ENCODE measurements at places on chromosomes 7 and 10. TPM values are rescaled to one million over a fixed set of nuclear protein-coding genes. Genes with fewer than 3 reads are reported as not detected.

GRCh38 chr10:122285506-122286444 is 14.7 kb downstream of the BTBD16 start:
- no peak for DNase-seq

GRCh38 chr10:43892062-43892770 is 243.5 kb upstream of the ZNF32 start:
- DNase-seq: no peak

DNA sequence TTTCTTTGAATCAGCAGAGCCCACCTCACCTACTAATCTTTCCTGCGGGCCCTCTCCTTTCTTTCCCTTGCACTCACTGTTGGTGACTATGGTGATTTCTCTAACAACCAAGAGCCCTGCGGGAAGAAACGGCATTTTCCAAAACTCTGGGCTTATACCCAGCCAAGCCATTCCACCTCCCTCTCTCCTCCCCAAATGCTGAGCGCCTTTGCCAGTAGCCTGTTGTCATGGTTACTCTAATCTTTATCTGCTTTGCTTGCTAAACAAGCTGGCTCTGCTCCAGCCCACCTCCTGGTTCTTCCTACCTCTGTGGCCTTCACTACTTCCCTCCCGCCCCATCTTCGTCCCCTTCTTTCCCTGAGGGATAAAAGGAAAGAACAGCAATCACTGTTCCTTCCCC is 86.7 kb downstream of the DGKI start:
- no peak for DNase-seq

DNA sequence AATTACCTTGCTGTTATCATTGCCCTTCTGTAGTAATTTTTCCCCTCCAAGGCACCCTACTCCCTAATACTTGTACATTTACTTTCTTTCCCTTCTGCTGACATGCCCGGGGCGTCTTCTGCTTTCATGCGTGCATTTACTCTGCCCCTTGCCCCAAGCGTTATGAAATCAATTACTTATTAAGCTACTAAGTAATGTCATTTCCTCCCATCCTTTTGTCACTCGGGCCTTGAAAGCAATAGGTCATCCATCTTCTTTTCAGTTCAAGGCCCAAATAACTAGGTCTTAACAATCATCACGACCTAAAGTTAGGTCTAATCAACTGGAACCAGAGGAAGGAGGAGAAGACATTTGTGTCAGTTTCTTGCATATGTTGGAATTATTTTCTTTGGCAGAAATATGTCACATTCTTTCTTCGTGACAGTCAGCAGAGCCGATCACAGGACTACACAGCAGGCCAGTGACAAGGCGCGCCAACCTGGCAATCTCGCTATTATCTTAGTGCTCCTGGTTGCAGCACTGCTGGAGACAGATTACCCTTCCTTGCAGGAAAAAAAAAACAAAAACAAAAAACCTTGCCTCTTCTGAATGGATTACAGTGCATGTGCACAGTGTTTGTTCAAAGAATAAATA is 179.2 kb downstream of the RELN start:
- no peak for DNase-seq

GRCh38 chr10:63337455-63338251 is 128.1 kb downstream of the JMJD1C start:
- no peak for DNase-seq

Gene AEBP1
- not detected for total RNA-seq

DNA sequence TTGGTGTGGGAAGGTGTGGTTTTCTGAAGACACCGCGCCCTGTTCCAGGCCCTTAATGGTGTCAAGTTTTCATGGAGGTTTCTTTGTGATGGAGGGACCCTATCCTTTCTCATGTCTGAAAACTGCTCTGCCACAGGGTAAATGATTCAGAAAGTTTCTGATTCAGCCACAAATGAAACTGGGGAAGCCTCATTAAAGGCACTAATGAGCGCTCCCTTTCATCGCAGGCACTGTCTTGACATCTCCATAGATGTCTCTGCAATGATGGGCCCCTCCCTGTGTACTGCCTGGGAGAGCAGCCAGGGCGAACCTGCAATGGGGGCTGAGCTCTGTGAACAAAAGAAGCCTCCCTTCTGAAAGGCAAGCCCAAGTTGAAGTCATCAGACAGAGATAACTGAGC is 355.3 kb downstream of the PRPF18 start:
- DNase-seq: no peak

Gene SLC39A12
- total RNA-seq: not detected

Gene CPED1
- total RNA-seq: 14.8 TPM

Gene SDK1
- total RNA-seq: 1.1 TPM

Gene LRRC4
- total RNA-seq: not detected

DNA sequence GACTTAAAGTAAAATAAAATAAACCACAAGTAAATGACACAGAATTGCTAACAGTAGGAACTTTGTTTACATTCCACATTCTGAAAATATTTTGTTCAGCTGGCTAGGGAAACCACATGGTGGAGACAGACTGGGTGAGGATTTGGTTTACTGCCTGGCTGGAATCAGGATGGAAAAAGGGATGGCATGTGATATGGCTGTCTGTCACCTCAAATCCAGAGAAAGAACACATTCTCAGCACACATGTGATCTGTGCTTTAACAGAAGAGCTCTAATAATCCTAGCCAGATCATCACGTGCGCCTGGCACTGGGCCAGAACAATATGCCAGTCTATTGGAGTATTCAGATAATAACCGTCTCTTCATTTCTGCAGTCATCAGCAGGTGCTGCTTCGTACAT is 90.9 kb upstream of the PIP4K2A start:
- no peak for DNase-seq

Gene PNLIP
- total RNA-seq: not detected

Gene C10orf95
- total RNA-seq: 0.37 TPM

DNA sequence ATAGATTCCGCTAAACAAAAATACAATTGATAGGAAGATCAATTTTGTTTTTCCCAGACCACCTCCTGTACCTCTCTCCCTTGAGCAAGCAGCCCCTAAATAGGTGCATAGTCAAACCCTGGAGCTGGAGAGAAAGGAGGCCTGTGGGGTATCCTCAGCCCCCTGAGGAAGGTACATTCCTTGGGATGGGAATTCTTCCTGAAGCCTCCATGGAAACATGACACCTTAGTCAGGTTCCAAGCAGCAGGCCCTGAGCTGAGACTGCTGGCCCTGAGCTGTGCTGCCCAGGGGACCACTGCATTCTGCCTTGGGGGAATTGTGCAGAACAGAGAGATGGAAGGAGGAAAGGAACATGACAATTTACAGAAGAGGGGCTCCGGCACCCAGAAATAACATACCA is 7.4 kb downstream of the HNRNPF start:
- no peak for DNase-seq

Gene IGF2BP3
- total RNA-seq: 78.9 TPM

GRCh38 chr10:126638542-126638941 is 32.0 kb downstream of the C10orf90 start:
- DNase-seq: no peak

Gene TMEM178B
- total RNA-seq: 10.9 TPM

DNA sequence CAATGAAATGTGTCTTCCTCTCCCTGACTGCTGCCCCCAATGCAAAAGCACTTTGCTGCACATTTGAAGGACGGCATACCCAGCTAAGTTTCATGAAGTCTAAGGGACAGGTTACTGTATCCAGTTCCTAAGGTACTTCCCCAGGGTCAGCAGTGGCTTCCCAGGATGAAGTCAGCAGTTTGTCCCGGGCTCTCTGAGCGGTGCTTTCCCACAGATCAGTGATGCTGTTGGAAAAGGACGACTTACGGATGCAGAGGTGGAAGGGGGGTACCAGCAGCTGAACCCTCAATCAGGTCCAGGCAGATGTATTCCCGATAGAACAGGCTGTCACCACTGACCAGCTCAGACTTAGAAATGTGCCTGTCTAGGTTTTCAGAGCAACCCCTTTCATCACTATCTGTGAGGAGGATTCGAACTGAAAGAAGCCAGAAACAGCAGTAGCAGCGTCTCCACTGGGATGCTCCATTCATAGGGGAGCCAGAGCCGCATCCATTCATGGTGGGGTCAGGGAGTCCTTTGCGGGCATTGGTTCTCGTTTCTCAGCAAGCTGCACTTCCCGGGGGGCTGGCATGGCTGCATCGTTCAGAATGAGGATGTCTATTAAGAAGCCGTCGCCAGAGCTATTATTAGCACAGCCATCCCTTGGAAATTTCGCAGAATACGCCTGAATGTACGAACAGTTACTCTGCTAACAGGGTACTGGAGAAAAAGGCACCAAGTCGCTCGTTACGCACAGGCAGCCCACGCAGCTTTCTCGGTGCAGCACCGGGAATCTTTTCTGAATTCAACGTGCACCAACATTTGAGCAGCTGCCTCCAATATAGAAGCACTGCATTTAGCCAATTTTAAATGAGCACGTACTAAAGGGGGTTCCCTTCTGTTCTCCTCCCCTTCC is 303.7 kb downstream of the PRPF18 start:
- no peak for DNase-seq

Gene UCN3
- not detected for total RNA-seq

Gene FKBP6
- not detected for total RNA-seq

GRCh38 chr7:12771378-12771877 is 84.0 kb downstream of the ARL4A start:
- no peak for DNase-seq

GRCh38 chr7:47145186-47145725 is 436.7 kb downstream of the TNS3 start:
- DNase-seq: no peak

GRCh38 chr10:110556969-110557601 is 10.4 kb upstream of the SMC3 start:
- peak; percentile 59 for DNase-seq

GRCh38 chr7:143263266-143264195 is at the start of gene GSTK1:
GSTK1 (plus strand) TSS chr7:143263441; CDS start chr7:143263514, 73 bp downstream.
- DNase-seq: peak; percentile 62

DNA sequence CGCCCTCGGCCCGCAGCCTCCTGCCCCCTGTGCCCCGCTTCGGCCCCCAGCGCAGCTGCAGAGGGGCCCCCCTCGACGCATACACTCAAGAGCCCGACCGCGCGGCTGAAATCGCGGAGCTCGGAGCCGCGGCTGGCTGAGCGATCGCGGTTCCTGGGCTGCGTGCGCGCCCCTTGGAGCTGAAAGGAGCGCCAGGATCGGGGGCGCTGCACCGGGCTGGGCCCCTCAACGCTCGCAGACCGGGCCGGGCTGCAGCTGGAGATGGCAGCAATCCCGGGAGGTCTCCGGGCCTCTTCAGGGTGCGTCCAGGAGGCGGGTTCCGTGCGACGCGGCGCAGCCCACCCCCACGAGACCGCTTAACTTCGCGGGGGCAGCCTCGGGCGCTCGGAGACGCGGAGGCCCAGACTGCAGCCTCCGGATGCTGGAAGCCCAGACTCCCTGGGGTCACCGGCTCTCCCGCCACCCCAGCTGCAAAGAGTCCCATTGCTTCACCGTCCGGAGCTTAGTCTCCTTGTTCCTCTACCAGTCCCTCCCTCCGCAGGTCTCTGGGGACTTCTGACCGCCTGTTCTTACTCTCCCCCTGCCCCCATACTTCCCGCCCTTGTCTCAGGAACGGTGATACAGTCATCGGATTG is 73.0 kb upstream of the LRRC4 start:
- no peak for DNase-seq

Gene SERPINE1
- total RNA-seq: 11.9 TPM

DNA sequence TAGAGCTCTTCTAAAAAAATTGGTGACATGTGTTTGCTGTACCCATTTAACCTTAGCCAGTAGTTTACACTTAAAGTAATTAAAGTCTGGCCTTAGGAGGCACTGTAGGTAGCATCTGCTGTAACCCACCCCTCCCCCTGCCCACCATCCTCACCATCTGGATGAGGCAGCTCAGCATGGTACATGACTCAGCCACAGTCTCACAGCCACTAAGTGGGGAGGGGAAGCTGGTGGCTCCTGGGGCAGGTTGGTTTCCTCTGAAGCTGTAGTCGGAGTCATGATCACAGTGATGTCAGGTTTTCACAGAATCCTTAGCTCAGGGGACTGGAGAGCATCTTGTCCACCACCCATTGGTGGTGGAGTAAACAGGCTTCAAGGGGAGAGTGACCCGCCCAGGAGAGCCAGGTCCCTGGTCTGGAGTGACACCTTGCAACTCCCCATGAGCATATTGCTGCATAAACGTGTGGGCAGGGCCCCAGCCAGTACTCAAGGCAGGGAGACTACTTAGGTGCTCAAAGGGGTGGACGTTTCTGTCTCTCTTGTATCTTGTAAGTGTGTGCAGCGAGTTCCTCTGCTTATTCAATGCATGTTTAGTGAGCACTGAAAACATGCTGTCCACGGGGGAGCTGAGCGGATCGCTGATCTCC is 125.9 kb downstream of the GRK5 start:
- no peak for DNase-seq

Gene PLCE1
- 0.32 TPM for total RNA-seq

DNA sequence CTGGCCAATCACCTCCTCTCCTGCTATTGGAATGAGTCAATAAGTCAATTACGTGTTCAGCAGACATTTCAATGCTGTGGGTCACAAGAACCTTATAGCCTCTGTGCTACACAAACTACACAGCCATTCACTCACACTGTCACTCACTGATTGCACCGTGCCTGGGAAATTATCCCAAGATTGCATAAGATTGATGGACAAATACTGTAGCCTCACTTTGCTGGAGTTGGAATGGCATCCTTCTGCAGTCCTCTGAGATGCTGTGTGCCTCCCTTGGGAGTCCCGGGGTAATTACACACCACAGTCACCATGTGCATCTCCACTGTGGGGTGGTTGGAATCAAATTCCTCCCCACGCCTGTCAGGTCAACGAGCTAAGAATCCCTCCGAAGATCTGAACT is 358.7 kb upstream of the MGMT start:
- DNase-seq: no peak

Gene NFE2L3
- total RNA-seq: 12.4 TPM

DNA sequence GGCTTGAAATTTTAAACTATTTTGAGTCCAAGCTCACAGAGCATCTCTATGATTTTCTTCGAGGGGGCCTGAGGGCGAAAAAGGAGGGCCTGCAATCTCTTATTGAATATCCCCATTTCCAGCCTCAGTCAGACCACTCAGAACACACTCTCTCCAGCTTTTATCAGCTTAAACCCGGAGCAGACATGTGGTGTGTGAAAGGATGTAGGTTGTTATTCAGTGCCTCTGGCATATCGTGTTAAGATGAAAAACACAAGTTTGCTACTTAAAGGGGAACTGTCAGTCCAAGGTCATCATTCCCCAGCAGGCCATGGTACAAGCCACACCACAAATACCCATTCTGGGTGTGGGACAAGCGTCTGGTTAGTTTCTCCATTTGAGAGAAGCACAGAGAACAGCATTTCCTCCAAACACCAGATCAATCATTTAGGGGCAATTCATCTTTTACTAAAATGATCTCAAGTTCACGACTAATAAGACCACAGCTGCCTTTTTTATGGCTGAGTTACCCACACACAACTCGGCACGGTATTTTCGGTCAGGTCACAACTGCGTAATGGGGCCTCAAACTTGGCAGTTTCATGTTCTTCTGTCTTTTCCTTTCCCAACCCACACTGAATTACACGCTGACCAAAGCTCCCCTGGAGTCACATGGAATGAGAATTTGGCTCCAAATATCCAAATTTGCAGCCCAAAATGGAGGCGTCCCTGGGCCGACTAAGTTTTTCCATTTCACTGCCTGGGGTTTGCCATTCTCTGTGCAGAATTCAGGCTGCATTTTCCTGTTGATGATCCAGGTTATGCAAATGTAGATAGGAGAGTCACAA is 188.4 kb downstream of the SEM1 start:
- no peak for DNase-seq

Gene NHLRC2
- 27.3 TPM for total RNA-seq

DNA sequence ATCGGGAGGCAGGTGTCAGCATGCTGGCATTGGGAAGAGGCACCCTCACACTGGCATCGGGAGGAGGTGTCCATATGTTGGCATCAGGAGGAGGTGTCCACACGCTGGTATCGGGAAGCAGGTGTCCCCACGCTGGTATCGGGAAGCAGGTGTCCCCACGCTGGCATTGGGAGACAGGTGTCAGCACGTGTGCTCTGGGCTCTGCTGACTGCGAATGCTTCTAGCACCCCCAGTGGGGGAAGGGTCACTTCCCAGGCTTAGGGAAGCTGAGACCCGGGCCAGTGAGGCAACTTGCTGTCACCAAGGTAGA is 92.5 kb upstream of the IKZF1 start:
- DNase-seq: no peak

Data from NCI-H460 (cell line).